ENCODE measurements at places on chromosomes 4 and X.

DNA sequence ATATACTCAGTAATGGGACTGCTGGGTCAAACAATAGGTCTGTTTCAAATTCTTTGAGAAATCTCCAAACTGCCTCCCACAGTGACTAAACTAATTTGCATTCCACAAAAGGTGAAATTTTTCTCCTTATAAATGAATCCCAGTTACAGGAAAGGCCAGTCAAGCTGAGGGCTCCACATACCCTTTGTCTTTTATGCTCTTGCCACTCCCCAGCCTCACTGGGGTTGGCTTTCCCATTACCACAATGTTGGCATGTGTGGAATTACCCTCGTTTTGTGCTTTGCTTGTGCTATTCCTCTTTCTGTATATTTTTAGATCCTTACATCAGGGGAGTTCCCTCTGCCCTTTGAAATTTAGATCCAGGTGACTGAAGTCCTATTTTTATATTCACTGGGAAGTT, 220.2 kb upstream of the LCORL start:
- no peak for DNase-seq

GRCh38 chr4:16715482-16715881, 183.0 kb downstream of the LDB2 start:
- DNase-seq = no peak

- DNase-seq = no peak
Measured at GRCh38 chrX:17617806-17618205, 119.5 kb upstream of the SCML1 start.

- DNase-seq = no peak
Measured at GRCh38 chrX:137354851-137355250, 211.1 kb upstream of the ZIC3 start.

- DNase-seq = no peak
Measured at GRCh38 chrX:125203737-125204578, 115.7 kb upstream of the TEX13C start.

DNA sequence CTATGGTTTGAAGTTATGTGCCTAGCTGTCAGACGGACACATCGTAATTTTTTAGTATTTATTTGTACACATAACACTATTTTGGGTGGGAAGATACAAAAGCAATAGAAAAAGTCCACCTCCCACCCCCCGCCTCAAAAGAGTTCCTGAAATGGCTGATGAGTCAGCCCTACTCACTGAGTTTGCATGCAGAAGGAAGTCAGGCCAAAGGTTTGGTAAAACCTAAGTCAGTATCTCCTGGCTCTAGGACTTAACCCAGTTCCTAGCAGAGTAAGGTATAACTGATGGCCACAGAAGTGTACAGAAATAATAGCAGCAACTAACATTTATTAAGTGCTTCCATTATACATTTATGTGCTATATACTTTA, 2.9 kb upstream of the KLHL2 start:
- DNase-seq = peak; percentile 32

GRCh38 chr4:7705062-7705461, 234.6 kb downstream of the AFAP1 start:
- DNase-seq = no peak

DNA sequence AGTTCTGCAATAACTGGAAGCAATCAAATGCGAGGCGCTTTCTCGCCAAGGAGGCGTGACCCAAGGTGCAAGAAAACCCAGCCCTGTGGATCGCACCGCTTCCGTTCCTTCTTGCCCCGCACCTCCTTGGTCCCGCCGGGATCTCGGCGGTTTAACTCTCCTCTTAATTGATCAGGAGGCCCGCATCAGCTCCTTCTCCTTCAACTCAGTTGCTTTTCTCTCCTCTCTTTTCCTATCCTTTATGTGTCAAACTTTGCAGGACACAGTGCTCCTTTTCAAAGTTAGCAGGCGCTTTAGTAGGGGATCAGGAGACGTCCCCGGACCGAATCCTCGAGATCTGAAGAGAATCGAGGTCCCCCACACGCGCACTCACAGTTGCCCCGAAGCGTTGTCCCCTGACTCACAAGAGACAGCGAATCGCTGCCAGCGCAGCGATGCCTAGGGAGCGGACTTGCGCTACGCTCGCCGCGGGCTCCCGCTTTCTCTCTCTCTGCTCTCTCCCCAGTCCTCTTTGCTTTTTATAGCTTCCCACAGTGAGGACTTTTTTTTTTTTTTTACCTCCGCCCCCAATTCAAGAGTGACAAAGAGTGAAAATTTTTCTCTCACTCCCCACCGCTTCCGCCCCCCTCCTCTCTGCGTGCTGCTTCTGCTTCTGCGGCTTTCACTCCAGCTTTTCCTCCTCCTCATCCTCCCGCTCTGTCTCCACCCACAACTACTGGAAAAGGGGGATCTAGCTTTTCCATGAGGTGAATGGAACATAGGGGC, at the start of gene DKK2:
Gene DKK2 (minus strand): TSS at position 495 of the 765 bp plus-strand sequence. CDS start 722 bp downstream, outside the sequence.
- peak; percentile 35 for DNase-seq

GRCh38 chr4:74545448-74545847, 100.5 kb downstream of the AREG start:
- DNase-seq = no peak

- no peak for DNase-seq
Measured at GRCh38 chr4:115234405-115235093, 121.1 kb upstream of the NDST4 start.

DNA sequence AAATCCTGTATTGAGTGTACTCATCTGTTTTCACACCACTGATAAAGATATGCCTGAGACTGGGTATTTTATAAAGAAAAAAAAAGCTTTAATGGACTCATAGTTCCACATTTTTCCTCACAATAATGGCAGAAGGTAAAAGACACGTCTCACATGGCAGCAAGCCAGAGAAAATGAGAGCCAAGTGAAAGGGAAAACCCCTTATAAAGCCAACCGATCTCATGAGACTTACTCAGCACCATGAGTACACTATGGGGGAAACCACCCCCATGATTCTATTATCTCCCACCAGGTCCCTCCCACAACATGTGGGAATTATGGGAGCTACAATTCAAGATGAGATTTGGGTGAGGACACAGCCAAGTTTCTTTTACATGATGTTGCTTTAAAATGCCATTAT, 171.9 kb downstream of the GALNTL6 start:
- no peak for DNase-seq

- DNase-seq = no peak
Measured at GRCh38 chrX:136823175-136823574, 42.4 kb upstream of the ARHGEF6 start.

DNA sequence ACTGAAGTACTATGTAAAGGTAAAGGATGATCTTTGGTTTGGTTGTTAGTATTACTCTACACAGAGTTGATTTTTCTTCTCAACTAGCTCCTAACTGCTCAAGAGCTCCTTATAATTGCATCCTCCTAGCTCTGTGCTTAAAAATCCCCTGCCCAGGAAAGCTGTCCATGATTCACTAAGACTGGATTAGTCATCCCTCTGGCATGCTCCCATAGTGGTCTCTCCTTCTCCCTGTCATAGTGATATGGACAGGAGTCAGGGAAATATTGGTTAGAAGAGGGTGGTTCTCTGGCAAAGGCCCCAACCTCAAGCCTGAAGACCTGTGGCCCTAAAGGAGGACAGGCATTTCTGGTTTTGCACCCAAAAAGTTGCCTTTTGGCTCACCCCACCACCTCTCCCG, 242.3 kb upstream of the KCNIP4 start:
- no peak for DNase-seq

DNA sequence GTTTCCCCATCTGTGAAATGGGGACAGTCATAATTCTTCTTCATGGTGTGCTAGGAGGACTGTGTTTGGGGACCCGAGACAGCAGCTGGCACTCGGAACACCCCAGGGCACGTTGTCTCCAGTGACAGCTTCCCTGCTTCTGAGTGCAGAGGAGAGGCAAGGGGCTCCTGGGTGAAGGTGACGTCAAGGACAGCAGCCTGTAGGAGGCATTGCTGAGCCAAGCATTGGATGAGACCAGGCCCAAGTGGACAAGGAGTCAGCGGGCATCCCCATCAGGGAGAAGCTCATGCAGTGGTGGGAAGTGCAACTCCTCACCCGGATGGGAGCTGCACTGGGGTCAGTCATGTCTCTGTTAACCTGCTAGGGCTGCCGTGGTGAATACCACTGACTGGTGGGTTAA, 46.1 kb downstream of the EVC start:
- DNase-seq = no peak

- peak; percentile 58 for DNase-seq
Measured at GRCh38 chr4:151226004-151226932, 50.7 kb upstream of the PRSS48 start.

GRCh38 chrX:19840899-19841648, 46.3 kb downstream of the SH3KBP1 start:
- no peak for DNase-seq

DNA sequence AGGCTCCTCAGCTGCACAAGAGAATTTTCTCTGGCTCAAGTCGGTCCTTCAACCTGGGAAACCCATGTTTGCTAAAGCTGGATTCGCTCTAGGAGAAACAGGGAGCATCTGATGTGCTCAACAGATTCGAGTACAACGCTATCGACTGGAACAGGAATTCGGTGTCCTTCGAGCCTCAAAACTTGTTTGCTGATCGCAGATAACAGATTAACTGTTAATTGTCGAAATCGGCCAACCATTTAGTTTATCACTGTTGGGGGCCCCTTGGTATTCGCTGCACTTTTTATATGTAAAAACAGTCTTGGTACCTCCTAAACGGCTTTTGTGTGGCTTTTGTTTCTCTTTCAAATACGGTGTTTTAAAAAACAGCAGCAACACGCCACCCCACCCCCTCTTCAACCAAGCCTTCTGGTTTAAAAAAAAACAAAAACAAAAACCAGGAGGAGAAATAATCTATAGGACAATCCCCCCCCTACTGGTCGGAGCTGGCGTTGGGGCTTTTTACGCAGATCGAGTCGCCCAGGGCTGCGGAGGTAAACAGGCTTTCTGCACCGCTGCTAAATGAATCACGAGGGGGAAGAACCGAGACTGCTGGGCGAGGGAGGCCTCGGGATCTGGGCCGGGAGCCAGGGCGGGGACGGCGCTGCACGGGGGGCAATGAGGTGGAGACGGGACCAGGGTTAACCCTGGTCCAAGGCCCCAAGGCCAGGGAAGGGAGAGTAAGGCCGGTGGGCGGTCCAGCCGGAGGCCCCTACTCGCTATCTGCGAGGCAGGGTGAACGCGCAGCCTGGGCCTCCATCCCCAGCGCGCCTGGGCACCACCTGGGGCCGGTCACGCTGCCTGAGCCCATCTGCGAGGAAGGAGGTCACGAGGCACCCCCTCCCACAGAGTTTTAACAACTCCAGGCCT, 71.7 kb upstream of the BCOR start:
- DNase-seq = peak; percentile 84

DNA sequence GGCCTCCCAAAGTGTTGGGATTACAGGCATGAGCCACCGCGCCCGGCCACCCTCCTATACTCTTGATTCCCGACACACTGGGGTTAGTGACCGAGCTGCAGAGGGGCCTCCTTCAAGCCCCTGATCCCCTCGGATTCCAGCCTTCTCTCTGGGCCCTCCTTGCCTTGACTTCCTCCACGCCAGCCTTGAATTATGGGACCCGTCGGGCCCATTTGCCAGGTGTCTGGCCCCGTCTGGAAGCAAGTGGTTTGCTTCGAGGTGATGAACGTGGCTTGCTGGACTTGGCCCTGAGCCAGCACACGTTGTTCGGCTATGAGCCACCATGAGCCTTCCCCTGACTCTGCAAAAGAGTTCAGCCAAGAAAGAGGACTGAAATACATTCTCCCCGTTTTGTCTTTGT, 37.4 kb upstream of the GRPEL1 start:
- no peak for DNase-seq

- DNase-seq = no peak
Measured at GRCh38 chr4:67918428-67918827, 34.6 kb upstream of the TMPRSS11D start.

DNA sequence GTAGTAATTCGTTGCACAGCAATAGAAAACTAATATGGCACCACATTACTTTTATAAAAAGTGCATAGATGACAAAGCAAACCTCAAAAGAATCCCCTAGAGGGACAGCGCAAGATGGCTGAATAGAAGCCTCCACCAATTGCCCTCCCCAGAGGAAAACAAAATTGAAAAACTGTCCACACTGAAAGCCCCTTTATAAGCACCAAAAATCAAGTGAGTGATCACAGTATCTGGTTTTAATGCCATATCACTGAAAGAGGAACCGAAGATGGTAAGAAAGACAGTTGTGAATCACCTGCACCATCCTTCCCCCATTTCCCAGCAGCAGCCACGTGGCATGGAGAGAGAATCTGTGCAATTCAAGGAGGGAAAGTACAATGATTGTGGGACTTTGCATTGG, 522.2 kb downstream of the GLUD2 start:
- DNase-seq = no peak

Measured in dermis microvascular lymphatic vessel endothelial cell (primary cell).